ENCODE measurements at places on chromosomes 6 and 20.

- no peak for DNase-seq
Measured at GRCh38 chr6:73157870-73158269, 67.4 kb downstream of the KHDC1L start.

- DNase-seq, result no peak
Measured at GRCh38 chr6:161232010-161232409, 41.9 kb downstream of the AGPAT4 start.

- peak; percentile 29 for DNase-seq
Measured at GRCh38 chr20:5448449-5449118, 131.8 kb upstream of the PROKR2 start.

- peak; percentile 32 for DNase-seq
Measured at GRCh38 chr6:115830895-115831294, 229.8 kb downstream of the FRK start.

DNA sequence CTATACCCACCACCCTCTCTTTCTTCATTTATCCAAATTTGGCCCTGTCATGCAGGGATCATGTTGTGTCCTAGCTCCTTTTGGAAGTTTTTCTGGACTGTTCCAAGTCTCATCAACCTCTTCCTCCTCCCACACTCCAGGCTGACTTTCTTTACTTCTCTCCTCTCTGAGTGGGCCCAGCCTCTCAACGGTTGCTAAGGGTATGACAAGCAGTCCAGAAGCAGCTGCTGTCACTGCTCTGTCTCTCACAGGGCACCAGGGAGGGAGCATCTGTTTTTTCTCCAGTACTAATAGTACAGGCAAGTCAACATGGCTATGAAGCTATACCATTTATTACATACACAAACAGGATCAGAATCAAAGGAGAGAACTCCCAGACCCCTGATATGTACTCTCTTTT is 8.2 kb downstream of the NT5DC1 start:
- no peak for DNase-seq

GRCh38 chr20:53338716-53339115 is 254.9 kb downstream of the ZNF217 start:
- DNase-seq, result no peak

DNA sequence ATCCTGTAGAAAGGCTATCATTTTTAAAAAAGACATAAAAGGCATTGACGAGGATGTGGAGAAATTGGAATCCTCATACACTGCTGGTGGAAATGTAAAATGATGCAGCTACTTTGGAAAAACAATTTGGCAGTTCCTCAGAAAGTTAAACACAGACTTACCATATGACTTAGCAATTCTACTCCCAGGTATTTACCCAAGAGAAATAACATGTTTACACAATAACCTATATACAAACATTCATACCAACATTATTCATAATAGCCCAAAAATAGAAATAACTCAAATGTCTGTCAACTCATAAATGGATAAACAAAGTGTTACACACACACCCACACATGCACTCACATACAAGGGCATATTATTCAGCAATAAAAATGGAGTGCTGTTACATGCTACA is 23.4 kb upstream of the CEP85L start:
- DNase-seq, result no peak

Measured in astrocyte of the spinal cord (primary cell).